Thymus (tissue), 14 donors: ENCODE measurements at places on chromosomes 16 and 17.

- DNase-seq: peak; percentile 55
These were observed 9.4 kb downstream of the RPL19 start for GRCh38 chr17:39209317-39210092.

GRCh38 chr17:9986754-9987382 lies 81.8 kb upstream of the RCVRN start:
- DNase-seq: no peak

DNA sequence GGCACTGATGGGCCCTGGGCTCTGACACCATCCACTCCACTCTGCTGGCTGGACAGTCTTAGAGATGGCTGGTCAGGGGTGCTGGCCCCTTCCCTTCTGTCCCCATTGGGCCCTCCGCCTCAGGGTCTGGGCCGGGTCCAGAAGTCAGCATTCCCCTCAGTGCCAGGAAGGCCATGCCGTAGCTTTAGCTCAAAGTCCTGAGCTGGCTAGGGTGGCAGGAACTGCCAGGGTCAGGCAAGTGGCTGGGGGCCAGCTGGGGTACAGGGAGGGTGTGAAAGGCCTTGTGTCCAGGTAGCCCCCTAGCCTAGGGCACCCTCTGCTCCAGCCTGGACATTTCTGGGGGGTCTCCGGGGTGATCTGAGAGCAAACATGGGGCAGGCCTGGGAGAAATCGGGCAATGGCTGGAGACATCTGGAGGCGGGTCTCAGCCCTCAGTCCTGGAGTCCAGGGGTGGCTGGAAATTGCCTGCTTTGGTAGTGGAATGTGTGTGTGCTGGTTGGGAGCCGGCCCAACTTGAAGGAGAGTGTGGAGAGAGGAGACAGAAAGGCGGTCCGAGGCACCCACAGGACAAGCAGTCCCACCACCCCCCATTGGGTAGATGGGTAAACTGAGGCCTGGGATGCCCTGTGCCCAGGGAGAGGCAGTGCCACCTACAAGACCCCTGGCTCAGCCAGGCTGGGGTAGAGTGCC lies 32.5 kb downstream of the TPSG1 start:
- DNase-seq: no peak

GRCh38 chr17:2723505-2723996 lies 12.0 kb upstream of the CLUH start:
- no peak for DNase-seq

DNA sequence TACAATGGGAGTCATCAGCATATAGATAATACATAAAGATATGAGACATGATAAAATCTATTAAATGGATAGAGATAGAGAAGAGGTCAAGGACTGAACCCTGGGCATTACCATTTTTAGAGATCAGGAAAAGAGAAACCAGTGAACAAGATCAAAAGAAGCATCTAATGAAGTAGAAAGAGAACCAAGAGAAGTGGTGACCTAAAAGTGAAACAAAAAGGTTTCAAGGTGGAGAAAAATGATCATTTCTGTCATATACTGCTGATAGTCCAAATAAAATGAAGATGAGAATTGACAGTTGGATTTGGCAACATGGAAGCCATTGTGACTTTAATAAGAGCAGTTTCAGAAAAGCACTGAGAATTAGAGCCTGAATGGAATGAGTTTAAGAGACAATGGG lies 165.1 kb downstream of the PPM1E start:
- DNase-seq: no peak

DNA sequence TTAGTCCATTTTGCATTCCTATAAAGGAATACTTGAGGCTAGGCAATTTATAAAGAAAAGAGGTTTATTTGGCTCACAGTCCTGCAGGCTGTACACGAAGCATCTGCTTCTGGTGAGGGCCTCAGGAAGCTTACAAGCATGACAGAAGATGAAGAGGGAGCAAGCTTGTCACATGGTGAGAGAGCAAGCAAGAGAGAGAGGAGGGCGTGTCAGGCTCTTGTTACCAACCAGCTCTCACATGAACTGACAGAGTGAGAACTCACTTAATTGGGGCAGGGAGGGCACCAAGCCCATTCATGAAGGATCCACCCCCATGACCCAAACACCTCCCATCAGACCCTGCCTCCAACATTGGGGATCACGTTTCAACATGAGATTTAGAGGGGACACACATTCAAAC lies 1.6 kb downstream of the CHCT1 start:
- no peak for DNase-seq

- DNase-seq: peak; percentile 5
These were observed at the start of gene PMFBP1 for GRCh38 chr16:72172105-72173034. Gene PMFBP1 (minus strand): TSS chr16:72172155. CDS start chr16:72171208, 947 bp downstream.

- DNase-seq: no peak
These were observed 75.4 kb downstream of the HLF start for GRCh38 chr17:55340176-55340575.

DNA sequence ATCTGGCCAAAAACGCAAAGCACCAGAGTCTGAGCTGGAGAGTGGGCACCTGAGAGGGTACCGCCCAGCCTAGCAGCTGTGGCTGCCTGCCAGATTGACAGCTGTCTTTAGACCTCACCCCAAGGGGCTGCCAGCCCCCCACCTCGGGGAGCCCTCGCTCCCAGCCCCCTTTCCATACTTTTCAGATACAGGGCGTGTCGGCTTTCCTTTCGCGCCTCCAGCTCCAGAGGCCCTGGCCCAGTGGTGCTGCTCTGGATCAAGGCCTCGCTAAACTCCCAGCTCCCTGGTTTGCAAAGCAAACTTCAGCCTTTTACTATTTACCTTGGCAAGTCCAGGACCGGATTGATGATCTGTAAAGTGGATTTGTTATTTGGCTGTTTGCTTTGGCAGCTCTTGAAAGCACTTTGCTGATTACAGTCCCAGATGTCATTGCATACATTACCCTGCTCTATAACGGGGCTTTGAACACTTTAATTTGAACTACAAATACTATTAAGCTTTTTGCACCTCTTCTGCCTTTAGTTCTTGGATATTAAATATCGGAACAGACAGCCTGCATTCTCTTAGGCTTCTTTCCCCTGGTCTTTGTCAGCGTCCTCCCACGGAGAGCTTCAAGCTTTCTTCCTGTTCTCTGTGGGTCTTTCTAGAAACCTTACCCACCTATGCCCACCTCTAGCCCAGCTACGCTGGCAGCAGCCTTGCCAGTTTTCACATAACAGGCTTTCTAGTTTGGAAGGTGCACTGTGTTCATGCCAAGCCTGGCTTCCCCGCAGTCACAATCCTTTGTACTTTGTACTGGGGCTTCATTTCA lies 63.6 kb upstream of the TBX2 start:
- DNase-seq: no peak
